ENCODE measurements at places on chromosomes 5 and 9.

- H3K36me3 ChIP-seq: no peaks in the 10 kb centered on the region
- H3K4me1 ChIP-seq: peaks cover 5% of the 10 kb centered on the region
- H3K27ac ChIP-seq: no peak overlapping the region
- H3K4me3 ChIP-seq: no peak overlapping the region
Measured at GRCh38 chr9:6049798-6050197, 34.4 kb upstream of the RANBP6 start.

GRCh38 chr9:87991151-87991870 is 17.0 kb upstream of the CDK20 start:
- peaks cover 22% of the 10 kb centered on the region for H3K27me3 ChIP-seq
- no peak overlapping the region for H3K27ac ChIP-seq
- H3K4me1 ChIP-seq: no peaks in the 10 kb centered on the region
- no peak overlapping the region for H3K4me3 ChIP-seq
- no peaks in the 10 kb centered on the region for H3K36me3 ChIP-seq

GRCh38 chr9:72363908-72364678 is 915 bp downstream of the ZFAND5 start:
- H3K27ac ChIP-seq: peak overlapping the region; percentile 95
- H3K36me3 ChIP-seq: no peaks in the 10 kb centered on the region
- peaks cover 27% of the 10 kb centered on the region for H3K4me1 ChIP-seq
- peak; percentile 74 for DNase-seq

GRCh38 chr5:79349047-79349446 is 113.1 kb downstream of the JMY start:
- no peak overlapping the region for H3K27ac ChIP-seq
- H3K36me3 ChIP-seq: no peaks in the 10 kb centered on the region
- no peak overlapping the region for H3K4me3 ChIP-seq

DNA sequence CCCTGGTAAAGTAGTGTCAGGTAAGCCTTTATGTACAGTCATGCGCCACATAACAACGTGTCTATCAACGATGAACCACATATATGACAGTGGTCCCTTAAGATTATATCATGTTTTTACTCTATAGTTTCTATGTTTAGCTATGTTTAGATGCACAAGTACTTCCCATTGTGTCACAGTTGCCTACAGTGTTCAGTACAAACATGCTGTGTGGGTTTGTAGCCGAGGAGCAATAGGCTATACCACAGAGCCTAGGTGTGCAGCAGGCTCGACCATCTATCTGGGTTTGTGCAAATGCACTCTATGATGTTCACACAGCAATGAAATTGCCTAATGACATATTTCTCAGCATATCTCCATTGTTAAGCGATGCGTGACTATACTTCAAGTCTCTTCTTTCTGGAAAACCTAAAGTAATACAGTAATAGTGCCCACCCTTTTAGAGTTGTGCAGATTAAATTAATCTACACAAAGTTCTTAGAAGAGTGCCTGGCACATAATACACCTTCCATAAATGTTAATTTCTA is 295.9 kb downstream of the ARHGAP26 start:
- peaks cover 11% of the 10 kb centered on the region for H3K36me3 ChIP-seq
- H3K27ac ChIP-seq: peak overlapping the region; percentile 64
- peaks cover 33% of the 10 kb centered on the region for H3K4me1 ChIP-seq
- no peak overlapping the region for H3K4me3 ChIP-seq

GRCh38 chr5:132489051-132489770 is 1.4 kb downstream of the IRF1 start:
- no peaks in the 10 kb centered on the region for H3K27me3 ChIP-seq
- peak overlapping the region; percentile 96 for H3K4me3 ChIP-seq
- peak overlapping the region; percentile 99 for H3K27ac ChIP-seq
- peaks cover 69% of the 10 kb centered on the region for H3K4me1 ChIP-seq
- H3K36me3 ChIP-seq: peaks cover 27% of the 10 kb centered on the region

GRCh38 chr5:151614565-151614964 is 23.4 kb upstream of the FAT2 start:
- H3K27ac ChIP-seq: no peak overlapping the region
- DNase-seq: no peak
- no peak overlapping the region for H3K4me3 ChIP-seq

Data from naive B cell (primary cell).